Urothelium cell line (cell line): ENCODE measurements at places on chromosomes 4 and X.

GRCh38 chr4:59987289-59987688, 1212.8 kb upstream of the ADGRL3 start:
- DNase-seq = no peak

GRCh38 chrX:130108647-130109428, 1.5 kb downstream of the ELF4 start:
- DNase-seq = peak; percentile 25

DNA sequence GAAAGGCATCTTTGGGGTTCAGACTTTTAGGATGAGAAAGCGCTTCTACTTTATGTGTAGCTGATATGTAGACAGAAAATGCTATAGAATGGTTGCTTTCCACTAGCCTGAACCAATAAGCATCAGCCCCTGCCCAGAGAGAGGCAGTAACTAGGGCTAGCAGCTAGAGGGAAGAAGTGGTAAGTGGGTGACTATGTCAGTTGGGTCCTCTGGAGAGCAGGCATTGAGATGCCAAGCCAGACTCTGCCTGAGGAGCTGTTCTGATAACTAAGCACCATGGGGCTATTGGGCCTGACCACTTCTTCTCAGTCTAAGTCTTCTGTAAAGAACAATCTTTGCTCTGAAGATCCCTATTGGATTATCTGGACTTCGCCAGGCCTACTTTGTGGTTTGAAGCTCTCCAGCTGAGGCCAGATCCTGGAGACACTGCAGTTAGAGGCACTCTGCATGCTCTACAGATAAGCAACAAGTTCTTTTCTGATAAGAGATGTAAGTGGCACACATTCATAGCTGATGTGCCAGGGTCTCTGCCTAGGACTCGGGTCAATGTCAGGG, 146.1 kb downstream of the RBM46 start:
- no peak for DNase-seq

GRCh38 chr4:99825272-99825671, 8.6 kb downstream of the DAPP1 start:
- DNase-seq = no peak

- no peak for DNase-seq
Measured at GRCh38 chr4:186701273-186701672, 22.4 kb downstream of the FAT1 start.

DNA sequence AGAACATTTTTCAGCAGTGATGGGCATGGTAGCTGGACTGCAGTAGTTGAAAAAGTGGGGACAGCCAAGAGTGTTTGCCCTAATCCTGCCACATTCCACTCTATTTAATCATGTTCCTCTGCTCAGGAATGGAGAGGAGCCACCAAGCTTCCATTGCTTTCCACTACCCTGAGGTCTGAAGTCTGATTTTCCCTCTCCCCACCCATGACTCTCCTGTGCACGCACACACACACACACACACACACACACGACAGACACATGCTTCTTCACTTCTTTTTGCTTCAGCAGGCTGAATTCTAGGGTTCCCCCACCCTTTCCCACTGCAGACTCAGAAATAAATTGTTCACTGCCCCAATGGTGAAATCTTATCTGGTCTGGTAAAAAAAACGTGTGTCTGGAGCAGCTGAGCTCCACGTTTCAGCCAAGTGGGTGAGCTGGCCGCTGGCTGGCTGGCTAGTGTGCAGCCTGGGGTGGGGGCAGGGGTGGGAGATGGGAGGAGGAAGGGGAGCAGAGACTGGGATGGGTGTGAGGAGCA, 142.7 kb upstream of the NALF2 start:
- DNase-seq = peak; percentile 20

DNA sequence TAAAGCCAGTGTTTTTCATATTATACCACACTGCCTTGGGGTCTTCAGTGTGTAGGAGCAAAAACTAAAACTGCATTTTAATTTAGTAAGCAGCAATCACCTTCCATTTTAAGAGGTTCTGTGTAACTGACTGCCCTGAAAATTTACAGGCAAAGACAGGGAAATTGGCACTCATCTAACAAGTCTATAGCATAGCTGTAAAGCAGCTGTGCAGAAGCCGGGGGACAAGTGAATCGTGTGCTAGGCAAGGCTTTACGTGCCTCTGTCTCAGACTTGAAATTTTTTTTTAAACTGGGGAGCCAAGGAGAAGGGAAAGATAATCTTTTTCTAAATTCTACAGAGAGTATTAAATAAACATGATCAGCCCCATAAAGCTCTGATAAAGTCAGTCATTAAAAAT, 39.7 kb downstream of the TSPAN5 start:
- DNase-seq = no peak

GRCh38 chr4:165872461-165873297, at the start of gene TLL1:
TLL1 (plus strand) TSS chr4:165873237; CDS start chr4:165873905, 668 bp downstream.
- DNase-seq = peak; percentile 61

- peak; percentile 48 for DNase-seq
Measured at GRCh38 chrX:48864210-48864609, 28.8 kb upstream of the PCSK1N start.

GRCh38 chr4:38531141-38531727, 132.8 kb upstream of the KLF3 start:
- DNase-seq = no peak

- DNase-seq = no peak
Measured at GRCh38 chrX:138690591-138690990, 20.9 kb downstream of the FGF13 start.

DNA sequence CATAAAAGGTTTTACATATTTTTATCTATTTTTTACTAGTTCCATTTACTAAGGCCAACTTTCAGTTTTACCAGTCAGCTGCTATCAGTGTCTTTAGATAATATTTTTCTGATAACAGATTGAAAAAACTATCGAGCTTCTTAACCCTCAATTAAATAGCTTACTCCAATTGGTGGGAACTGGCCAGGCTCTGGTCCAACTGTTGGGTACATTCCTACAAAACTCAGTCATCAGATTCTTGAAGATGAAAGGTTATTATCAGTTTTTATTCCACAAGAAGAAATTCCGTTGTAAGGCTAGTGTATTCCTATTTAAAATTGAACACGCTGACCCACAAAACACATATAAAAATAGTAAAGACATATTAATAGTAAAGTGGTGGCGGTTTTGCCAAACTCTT, 346.2 kb downstream of the MAPK10 start:
- DNase-seq = peak; percentile 16

GRCh38 chr4:128906581-128906980, 97.1 kb downstream of the JADE1 start:
- DNase-seq = no peak

- DNase-seq = no peak
Measured at GRCh38 chr4:94605241-94605805, 152.4 kb upstream of the BMPR1B start.

DNA sequence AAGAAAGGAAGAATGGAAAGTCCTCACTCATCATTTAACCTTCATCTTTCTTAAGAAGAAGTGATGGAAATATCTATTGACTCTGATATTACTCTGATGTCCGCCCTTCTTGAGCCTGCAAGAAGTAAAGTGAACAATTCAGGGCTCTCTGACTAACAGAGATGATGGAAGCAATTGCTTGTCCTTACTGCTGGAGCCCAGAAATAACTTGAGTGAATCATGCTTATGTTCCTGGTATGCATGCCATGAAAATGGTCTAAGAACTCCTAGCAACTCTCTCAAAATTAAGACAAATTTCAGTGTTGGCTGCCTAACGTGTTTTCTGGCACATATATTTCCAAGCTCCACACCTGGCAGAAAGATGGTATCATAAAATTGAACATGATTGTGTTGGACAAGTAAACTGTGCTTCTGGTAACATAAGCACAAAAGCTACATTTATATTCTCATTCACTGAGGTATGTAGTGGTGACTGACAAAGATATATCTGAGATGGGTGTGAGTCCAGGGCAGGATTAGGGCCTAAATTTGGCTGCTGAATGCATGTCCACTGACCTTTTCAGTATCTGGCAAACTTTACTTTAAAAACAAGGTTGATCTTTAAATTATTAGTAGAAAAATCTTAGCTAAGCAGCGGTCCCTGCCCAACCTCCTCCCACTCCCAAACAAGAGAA, 109.2 kb upstream of the OTUD4 start:
- no peak for DNase-seq

- DNase-seq = peak; percentile 44
Measured at GRCh38 chr4:164383358-164384220, 370.3 kb upstream of the SMIM31 start.

GRCh38 chr4:69707807-69708206, 52.6 kb downstream of the SULT1B1 start:
- DNase-seq = no peak
